ENCODE measurements at places on chromosomes 11 and 22.

- no peak for DNase-seq
Observed at GRCh38 chr11:64113462-64113780, 52.5 kb downstream of the MACROD1 start.

DNA sequence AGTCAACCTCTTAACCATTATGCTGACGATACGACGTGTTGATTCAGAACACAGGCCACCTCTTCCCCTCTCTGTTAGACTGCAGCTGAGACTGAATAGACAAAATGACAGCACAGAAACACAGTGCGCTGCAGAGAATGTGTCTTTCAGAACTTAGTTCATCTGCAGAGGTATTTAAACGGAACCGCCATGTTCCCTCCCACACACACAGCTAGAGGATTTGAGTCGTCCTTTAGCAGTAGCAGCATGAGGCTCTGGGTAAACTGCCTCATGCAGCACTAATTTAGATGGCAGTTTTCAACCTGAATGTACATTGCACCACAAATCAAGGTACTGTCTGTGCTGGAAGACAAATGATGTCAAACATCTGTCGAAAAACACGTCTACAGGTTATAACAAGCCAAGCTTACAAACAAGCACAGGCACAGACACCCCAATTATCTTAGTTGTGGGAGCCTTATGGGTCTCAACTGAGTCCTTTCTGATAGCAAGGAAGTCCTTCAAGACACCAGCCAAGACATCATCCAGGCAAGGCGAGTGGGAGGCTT is 76.6 kb upstream of the LRRC4C start:
- no peak for DNase-seq

DNA sequence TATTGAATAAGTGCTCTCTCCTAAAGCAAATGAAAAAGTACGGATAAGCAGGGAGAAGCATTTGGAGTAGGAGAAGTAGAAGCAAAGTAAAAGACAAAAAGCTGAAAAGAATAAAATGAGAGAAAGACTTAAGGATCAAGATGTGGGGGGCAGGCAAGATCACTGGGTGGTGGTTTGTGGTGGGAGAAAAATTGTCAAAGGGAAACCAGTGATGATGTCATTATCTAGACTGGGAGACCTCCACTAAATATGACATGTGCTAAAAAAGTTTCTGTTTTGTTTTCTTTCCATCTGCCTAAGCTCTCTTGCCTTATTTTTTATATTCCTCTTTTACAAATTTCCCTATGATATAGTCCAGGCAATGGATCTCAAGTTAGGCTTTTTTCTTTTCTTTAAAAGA is 14.8 kb upstream of the MAML2 start:
- DNase-seq: no peak

GRCh38 chr11:134406264-134407185 is 5.5 kb downstream of the B3GAT1 start:
- no peak for DNase-seq

DNA sequence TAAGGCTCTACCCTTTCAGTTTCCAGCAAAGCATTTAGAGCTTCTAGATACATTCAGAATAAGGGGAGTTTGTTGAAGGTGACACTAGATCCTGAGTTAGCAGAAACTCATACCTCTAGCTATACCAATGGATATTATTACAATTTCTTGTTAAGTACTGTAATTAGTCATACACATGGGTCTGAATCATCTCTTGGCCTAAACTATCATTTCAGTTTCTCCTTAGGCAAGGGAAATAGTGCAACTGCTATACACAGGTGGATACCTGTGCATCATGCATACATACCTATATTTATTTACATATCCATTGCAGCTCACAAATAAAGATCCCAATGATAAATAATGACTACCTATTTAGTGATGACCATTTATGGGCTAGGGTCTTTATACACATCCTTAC is 45.1 kb upstream of the PAX6 start:
- DNase-seq: no peak

GRCh38 chr22:37328017-37328416 is 45.7 kb downstream of the CYTH4 start:
- no peak for DNase-seq

Measured in neuronal stem cell (in vitro differentiated cells).